Renal pelvis (tissue), 12 donors: ENCODE measurements at places on chromosomes 4 and X. TPM values are rescaled to one million over a fixed set of nuclear protein-coding genes. Genes with fewer than 3 reads are reported as not detected.

The HERC6 gene
- polyA plus RNA-seq, result 11.0 TPM

The PDE6B gene
- polyA plus RNA-seq, result 46.4 TPM

The VMA21 gene
- 29.9 TPM for polyA plus RNA-seq

The PPP4R3C gene
- not detected for polyA plus RNA-seq

The HSD17B13 gene
- polyA plus RNA-seq, result 0.55 TPM

The PRRG1 gene
- 23.2 TPM for polyA plus RNA-seq

The FOXR2 gene
- not detected for polyA plus RNA-seq

The IL2 gene
- polyA plus RNA-seq, result not detected

The FAM241A gene
- 1.1 TPM for polyA plus RNA-seq

The AFF2 gene
- polyA plus RNA-seq, result 4.7 TPM

The BST1 gene
- 15.6 TPM for polyA plus RNA-seq

GRCh38 chrX:104135677-104136076, 21.1 kb downstream of the SLC25A53 start:
- DNase-seq, result no peak

DNA sequence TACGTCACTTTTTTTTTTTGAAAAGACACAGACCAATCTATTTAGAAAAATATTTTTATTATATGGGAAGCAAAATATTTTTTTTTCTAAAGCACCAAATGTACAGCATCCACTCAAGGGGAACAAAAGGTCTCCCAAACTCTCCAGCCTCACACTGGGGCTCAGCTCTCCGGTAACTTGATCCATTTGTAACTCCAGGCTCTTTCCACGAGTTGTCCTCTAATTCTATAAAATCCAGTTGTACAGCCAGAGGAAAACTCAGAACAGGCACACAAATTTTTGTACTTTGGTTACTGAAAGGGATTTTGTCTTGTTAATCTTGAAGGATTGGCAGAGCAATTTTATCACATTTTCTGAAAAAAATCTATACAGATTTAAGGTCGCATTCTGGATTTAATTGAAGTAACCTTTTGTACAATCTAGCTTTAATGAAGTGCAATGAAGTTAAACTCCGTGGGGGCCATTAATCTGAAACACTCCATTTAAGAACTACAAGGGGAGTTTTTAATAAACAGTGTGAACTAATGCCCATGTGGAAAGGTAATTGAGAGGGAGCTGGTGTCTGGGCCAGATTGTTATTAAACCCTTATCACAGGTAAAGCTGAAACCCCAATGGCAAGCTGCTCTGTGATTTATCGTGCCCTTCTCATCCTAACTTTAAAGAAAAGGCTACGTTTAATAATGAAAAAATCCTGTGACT, 161.2 kb upstream of the FRG1 start:
- peak; percentile 39 for DNase-seq

GRCh38 chrX:35726176-35726575, 72.0 kb upstream of the MAGEB16 start:
- no peak for DNase-seq

GRCh38 chr4:137700751-137701150, 168.5 kb upstream of the PCDH18 start:
- DNase-seq, result no peak

GRCh38 chr4:139144161-139144859, 32.7 kb downstream of the ELF2 start:
- DNase-seq, result peak; percentile 27

DNA sequence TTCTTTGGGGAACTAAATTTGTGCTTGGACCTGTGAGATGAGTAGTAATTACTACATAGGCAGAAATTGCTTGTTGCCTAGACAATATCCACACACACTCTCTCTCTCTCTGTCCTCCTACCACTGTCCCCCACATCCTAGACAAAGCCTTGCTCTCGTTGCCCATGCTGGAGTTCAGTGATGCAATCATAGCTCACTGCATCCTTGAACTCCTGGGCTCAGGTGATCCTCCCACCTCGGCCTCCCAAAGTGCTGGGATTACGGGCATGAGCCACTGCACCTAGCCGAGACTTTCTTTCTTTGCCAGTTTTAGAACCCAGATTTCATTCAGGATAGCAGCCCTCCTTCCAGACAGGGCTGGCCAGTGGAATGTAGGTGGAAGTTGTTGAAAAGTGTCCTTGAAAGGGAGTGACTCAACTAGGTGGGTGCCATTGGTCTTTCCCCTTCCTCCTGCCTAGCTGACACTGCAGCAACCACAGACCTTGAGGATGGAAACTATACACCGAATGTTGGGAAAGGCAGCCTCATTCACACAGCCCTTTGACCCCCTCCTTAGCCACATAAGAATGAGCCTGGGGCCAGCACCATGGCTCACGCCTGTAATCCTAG, 16.8 kb upstream of the LAP3 start:
- DNase-seq, result no peak

- DNase-seq, result no peak
Observed at GRCh38 chr4:5654791-5655190, 53.6 kb downstream of the EVC2 start.

DNA sequence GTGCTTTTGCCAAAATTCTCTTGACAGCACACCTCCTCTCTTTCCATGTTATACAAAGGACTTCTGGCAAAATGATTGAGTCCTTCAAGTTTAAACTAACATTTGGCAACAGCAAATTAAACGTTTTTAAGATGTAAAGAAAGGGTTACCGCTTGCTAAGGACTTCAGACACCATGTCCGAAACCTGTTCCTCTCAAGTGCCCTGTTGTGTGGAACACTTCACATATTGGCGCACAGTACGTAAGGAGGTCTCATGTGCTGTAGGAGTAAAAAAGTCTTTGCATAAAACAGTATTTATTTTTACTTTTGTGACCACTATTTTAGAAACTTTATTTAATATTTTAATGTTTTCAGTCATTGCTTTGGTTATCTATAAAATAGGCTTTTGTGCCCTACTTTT, 33.7 kb upstream of the HPRT1 start:
- no peak for DNase-seq

DNA sequence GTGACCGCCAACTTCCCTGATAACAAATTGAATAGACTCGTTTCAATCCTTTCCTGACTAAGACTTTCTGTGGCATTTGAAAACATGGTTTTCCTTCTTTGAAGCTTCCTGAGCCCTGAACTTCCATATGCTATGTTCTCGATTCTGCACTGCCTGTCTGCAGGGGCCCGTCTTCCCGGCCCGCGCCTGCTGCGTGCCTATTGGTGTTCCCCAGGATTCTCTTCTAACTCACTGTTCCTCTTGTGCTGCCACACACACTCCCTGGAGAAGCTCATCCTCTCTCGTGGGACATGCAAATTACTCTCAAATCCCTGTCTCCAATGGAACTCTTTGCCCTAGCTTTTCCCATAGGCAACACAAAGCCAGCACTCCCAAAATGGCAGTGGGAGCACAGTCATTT, 262.9 kb upstream of the GATB start:
- no peak for DNase-seq

DNA sequence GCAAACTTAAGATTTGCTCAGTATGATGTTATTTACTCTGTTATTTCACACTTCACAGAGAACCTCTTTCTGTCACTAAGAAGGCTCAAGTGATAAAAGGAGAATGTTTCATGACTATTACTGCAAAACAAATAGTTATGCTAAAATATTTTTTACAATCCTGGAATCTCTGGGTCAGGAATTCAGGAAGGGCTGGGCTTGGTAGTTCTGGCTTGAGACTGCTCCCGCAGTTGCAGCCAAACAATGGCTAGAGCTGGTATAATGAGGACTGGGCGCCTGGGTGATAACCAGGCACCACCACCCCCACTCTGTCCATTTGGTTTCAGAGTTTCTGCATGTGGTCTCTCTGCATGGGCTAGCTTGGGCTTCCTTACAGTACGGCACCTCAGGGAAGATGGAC, 28.7 kb upstream of the SPP1 start:
- DNase-seq, result no peak

GRCh38 chr4:147829401-147830101, 97.7 kb downstream of the ARHGAP10 start:
- DNase-seq, result no peak

DNA sequence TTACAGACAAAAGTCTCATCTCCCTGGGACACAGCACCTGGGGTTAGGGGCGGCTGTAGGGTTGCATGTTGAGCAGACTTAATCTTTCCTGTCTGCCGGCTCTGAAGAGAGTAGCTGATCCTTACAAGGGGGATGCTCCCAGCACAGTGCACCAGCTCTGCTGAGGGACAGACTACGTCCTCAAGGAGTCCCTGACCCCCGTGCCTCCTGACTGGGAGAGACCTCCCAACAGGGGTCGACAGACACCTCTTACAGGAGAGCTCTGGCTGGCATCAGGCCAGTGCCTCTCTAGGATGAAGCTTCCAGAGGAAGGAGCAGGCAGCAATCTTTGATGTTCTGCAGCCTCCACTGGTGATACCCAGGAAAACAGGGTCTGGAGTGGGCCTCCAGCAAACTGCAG, 506.0 kb upstream of the FMR1 start:
- DNase-seq, result no peak

DNA sequence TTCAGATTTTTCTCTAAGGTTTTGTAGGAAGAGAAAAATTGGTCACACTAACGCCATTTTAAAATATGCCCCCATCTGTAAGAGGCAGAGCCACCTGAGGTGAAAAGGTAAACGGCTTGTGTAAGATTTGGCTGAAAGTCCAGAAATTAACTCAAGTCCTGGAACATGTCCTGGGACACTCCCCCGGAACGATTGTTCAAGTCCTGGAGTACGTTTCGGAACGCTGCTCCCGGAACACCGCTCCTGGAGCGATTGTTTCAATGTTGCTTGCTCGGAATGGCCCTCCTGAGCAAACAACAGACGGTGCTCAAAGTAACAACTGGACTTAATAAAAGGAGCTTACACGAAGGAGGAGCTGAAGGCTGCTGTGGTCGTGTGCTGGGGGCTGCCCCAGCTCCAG, 796.5 kb upstream of the SLIT2 start:
- DNase-seq, result no peak

- peak; percentile 75 for DNase-seq
Observed at GRCh38 chr4:173252024-173252935, 81.9 kb downstream of the HMGB2 start.

DNA sequence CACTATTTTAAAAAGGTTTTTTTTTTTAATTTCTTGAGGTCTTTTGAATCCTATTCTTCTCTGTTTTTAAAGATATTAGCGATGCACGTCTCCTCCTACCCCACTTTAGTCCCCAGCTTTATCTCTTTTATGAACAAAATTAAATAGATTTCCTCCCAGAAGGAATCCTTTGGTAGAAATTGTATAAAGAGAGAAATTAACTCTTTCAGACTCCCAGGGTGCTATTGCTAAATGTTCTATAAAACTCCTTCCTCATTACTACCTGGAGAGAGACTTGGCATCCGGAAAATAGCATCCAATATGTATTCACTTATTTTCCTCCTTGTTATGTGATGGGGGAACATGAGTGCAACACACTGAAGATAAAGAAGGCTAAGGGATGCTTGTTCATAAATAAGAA, 16.5 kb upstream of the PACRGL start:
- DNase-seq, result no peak

DNA sequence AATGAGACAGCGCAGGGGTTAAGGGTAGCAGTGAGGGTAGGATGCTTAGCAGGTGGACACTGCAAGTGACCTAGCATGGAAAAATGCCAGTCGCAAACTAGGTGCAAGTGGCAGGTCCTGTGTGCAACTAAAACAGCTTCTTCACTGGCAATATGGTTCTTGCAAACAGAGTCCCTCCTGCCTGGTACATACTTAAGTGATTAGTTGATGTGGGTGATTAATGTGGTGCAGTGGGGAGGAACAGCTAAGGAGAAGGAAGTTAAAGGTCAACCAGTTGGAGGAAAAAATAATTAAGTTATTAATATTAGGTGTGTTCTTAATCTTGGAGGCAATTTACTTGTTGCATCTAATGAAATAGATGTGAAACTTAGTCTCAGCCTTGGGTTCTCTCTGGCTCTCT, 121.6 kb upstream of the IGFBP7 start:
- peak; percentile 19 for DNase-seq

DNA sequence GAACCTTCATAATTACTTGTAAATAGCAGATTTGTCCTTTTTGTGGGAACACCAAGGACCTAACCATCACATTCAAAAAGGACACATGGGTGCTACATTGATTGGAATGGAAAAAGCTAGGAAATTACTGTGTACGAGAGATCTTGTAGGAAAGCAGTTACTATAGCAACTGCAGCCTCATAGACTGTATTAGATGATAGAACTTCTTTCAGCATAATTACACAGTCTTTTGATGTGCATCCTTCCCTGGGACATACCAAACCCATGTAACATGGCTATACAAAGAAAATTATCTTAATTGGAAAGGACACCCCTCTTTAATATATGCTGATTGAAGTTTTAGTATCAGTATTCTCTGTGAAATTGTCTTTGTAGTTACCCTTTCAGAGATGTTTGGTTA, 130.7 kb upstream of the CTSO start:
- DNase-seq, result no peak

DNA sequence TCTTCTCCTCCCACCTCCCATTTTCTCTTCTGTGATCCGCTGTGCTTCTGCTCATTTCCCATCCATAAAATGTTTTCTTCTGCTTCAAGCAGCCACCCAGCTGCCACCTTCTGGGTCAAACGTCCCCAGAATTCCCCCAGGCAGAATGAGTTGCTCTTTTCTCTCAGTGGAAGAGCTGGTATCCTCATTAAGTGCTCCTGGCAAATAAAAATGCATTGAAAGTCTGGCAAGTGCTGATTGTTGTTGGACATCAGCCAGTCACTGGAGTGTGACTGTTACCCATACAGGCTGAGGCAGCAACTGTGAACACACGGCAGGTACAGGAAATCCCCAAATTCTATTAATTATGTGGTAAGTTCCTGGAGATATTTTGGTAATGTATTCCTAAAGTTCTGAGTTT, 52.6 kb downstream of the LIMCH1 start:
- no peak for DNase-seq

DNA sequence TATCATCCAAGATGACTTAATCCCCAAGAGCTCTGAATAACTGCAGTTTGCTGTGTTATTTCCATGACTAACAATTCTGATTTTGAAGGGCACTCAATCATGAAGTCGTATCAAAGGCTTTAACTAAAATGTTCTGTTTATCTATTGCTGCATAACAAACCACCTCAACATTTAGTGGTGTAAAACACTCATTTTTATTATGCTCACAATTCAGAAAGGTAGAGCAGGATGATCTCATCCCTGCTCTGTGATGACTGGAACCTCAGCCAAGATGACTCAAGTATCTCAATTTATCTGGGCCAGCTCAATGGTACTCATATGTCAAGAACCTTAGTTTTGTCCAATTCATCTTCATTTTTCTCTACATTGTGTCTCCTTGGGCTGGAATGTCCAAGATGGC, 451.1 kb downstream of the PPARGC1A start:
- DNase-seq, result no peak

GRCh38 chrX:76821276-76821675, 393.8 kb downstream of the MAGEE1 start:
- DNase-seq, result no peak

GRCh38 chr4:74308215-74308614, at the start of gene EPGN:
Gene EPGN, plus strand, starts transcription at chr4:74308470. Its CDS starts 64 bp downstream, at chr4:74308534.
- no peak for DNase-seq

GRCh38 chr4:147361726-147362125, 119.2 kb upstream of the EDNRA start:
- no peak for DNase-seq

DNA sequence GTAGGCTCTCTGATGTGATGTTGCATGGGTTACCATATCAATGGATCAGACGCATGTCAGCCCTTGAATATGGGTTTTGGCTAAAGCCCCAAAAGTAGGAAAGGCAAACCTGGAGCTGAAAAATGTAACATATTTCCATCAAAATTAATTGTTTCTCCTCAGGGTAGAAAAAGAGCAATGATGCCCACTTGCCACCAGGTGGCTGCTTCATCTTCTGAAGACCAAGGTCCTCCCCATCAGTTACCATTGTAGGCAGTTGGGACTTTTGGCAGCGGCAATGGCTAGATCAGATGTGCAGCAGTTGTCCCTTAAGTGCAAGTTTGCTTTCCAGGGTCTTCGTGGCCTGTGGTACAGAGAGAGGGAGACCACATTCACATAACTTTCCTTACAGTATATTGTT, 118.2 kb downstream of the NAF1 start:
- no peak for DNase-seq
